NCI-H1694 treated with DMSO at 0.1 percent for 48 hours (cell line): ENCODE measurements at places on chromosomes 1 and 21.

- no peak for DNase-seq
Observed at GRCh38 chr1:34330061-34330460, 153.4 kb downstream of the C1orf94 start.

GRCh38 chr1:5975133-5975880 is 16.9 kb downstream of the NPHP4 start:
- DNase-seq = peak; percentile 52

DNA sequence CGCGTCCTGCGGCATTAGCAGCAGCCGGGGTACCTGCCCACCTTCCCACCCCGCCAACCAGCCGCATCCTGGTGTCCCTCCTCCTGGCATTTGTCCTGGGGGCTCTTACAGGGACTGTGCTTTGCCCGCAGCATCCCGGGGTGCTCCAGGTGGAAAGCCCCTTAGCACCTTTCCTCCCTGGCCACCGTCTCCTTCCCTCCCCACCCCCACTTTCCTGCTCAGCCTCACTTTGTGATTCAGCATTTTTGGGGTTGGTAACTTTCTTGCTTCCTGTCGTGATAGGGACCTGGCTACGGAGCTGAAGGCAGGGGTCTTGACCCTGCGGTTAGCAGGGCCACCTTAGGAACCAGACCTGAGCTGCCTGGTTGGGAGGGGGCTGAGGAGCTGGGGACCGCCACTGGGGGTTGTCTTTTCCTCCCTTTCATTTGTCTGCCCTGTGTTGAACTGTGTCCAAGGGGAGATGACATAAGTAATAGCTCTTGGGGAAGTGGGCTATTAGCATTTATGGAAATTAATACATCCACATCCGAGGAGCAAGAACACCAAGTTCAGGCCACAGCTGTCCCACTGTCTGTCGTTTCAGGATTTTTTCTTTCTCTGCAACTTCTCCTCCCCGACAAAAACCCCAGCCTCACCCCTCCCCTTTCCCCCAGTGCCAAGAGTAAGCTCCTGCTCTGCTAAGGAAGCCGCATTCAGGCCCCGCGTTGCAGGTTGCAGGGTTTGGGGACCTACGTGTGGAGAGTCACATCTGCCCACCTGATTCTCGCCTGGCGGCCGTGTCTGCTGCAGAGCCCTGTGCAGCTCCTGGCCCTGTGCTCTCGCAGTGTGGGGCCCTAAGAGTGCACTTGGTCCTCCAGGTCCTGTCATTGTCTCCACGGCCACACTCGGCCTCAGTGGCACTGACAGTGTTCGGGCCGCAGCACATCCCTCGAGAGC is 1.6 kb upstream of the NPHP4 start:
- DNase-seq = no peak

GRCh38 chr1:154404984-154405746 is at the start of gene IL6R:
Gene IL6R (plus strand): TSS chr1:154405343. CDS start chr1:154405630, 287 bp downstream.
- peak; percentile 37 for DNase-seq

GRCh38 chr21:38925923-38926322 is 120.2 kb downstream of the ETS2 start:
- DNase-seq = no peak

GRCh38 chr1:185645162-185645640 is 89.0 kb upstream of the HMCN1 start:
- DNase-seq = no peak

GRCh38 chr1:186275822-186276221 is 99.2 kb downstream of the TPR start:
- no peak for DNase-seq

- no peak for DNase-seq
Observed at GRCh38 chr1:247713753-247714152, 2.7 kb downstream of the OR6F1 start.

DNA sequence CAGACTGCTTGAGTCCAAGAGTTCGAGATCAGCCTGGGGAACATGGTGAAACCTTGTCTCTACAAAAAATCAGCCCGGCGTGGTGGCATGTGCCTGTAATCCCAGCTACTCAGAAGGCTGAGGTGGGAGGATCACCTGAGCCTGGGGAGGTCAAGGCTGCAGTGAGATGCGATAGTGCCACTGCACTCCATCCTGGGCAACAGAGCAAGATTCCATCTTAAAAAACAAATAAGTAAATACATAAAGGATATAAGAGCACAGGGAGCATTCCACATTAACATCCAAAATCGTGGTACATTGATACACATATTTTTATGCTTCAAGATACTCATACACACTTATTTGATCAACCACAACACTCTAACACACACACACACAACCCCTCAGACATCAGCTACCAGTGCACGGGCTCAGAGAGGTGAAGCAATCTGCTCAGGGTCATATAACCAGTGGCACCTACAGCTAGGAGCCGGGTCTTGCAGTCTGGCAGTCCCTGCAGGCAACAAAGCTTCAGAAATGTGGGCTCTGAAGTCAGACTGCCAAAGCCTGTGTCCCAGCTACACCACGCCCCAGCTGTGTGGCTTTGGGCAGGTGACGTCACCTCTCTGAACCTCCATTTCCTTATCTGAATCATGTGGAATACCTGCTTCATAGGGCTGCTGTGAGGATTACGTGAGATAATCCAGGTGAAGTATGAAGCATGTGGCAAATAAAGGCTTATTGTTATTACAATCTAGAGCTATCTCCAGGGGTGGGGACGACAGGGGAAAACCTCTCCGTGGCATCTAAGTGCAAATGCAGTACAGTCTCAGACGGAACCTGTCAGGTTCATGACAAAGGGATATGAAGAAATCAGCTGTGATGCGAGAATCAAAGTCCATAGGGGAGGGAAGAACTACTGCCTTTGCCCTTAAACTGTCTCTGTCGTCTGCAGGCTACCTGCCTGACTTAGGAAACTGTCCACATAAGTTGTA is 4.8 kb upstream of the CRYBG2 start:
- DNase-seq = no peak

DNA sequence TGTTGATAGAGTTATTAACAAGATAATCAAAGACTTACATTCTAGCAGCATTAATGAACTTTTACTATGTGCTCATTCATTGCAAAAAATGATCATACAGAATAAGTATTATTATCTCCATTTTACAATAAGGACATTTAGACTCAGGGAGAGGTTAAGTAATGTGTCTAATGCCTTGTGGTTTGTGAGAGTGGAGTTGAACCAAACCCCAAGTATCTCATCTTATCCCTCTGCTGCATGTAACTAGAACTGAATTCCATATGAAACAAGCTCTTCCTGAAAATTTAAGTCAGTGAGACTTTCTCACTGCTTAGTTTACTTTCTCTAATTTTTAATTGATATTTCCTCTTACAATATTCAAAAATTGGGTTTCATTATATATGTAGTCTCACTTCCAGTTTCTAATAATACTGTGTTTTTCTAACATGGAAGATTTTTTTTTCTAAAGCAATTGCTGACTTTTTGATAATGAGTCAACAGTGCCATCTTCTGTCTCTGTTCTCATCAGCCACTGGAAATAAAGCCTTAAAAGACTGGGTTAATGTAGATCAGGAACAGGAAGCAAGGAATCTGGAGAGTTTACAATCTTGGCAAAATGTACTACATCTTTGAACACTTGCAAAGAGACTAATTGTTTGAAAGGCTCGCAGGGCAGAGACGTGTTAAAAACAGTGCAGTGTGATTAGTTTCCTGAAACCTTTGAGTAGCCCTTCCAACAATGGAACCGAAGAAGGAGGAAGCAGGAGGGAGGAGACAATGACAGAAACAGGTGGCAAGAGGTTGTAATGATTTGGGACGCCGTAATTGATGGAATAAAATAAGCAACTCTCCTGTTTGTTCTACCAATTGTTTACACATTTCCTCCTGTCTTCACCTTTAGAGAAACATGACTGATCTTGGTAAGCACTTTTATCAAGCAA is 567.6 kb downstream of the MRPL39 start:
- DNase-seq = peak; percentile 86

GRCh38 chr1:207335695-207336363 is 14.4 kb downstream of the CD55 start:
- DNase-seq = no peak

DNA sequence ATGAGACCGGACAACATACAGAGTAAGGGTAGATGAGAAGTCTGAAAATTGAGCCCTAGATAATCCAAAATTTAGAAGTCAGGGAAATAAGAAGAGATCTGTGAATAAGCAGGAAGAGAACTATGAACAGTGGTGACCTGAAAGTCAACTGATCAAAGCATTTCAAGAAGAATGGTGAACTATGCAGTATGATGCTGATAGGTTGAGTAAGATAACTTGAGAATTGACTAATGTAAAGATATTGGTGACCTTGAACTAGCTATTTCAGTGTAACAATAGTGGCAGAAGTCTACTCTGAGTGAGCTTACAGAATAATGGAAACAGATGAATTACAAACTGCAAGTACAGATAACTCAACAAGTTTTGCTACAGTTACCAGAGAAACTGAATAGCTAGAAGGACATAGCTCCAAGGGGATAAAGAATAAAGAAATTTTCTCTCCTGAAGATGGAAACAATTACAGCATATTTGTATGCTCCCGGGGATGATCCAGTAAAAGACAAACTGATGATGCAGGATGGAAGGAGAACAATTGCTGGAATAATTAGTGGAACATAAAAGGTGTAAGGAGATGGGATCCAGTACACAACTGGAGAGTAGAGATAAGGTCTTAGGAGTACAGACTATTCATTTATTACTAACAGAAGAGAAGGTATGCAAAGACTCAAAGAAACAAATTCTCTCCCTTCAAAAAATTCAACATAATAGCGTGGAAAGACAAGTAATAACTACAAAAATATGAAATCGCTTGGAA is 10.9 kb downstream of the NRDC start:
- DNase-seq = no peak

- DNase-seq = no peak
Observed at GRCh38 chr1:99587008-99587407, 58.9 kb upstream of the PALMD start.

- no peak for DNase-seq
Observed at GRCh38 chr1:17412093-17412870, 27.2 kb downstream of the RCC2 start.

DNA sequence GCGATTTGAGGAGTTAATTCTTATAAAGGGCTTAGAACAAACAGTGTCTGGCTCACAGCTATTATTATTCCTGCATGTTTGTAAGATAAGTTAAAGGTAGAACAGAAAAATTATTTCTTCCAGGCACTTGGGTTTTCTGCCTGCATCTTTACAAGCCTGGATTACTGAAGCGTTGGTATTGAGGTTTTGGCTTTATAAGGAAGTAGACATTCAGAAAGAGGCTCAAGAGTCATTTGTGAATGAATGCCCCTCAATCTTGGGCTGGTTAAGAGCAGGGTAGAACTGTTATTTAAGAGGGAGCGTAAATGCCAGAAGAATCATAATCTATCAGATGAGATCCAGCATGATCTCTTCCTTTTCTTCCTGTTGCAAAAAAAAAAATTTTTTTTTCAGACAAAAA is 77.3 kb upstream of the ARID1A start:
- DNase-seq = no peak

DNA sequence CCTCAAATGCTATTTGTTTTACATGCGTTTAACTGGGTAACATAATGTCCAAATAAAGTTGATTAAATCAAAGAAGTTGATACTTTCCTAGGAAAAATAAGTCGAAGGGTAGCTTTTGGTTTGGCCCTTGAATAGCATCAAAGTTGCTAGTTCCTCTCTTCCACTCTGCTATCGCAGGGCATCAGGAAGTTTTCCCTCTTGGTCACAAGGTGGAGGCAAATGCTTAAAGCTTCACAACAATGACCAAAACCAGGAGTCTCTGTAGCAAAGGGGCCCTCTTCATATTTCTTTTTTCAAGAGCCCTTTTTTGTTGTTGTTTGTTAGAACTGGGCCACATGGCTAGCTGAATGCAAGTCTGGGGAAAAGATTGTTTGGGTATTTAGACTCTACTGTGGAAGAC is 668.4 kb downstream of the KCNT2 start:
- DNase-seq = no peak

DNA sequence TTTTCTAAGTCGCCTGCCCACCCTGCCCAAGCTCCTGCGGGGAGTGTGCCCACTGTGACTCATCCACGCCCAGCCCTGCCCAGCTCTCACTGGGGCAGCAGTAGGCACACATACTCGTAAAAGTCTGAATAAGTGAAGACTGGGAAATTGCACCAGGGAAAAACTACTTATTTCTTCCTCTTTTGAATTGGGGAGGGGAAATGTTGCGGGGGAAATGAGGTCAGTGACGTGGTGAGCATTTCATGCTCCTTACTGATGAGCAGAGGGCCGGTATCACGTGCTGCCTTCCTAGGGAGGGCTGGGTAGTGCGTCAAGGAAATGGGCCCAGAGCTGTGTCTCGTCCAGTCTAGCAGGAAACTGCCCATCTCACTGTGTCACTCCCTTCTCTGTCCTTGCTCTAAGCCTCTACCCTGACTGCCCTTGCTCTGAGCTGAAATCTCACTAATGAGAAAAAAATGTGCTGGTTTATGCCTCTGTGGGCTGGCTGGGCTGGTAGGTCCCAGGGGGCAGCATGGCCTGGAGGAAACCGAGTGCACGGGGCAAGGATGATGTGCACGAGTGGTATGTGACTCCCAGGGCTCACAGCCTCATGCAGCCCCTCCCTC is 13.5 kb upstream of the TNFRSF1B start:
- no peak for DNase-seq

DNA sequence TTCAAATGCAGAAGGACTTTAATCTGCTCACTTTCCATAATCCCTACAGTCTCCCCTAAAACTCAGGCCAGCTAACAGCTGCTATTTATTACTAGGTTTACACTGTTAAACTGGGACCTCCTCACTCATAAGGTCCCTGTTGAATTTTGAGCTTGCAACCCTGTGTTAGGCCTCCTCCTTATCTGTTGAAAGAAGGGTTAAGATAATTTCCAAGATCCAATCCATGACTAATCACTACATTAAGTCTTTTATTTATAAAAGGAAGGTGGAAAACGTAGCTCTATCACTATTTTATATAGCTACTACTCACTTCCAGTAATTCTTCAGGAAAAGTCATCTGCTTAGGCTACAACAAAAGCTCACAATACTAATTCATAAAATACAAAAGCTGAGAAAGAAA is 79.5 kb downstream of the EVI5 start:
- no peak for DNase-seq

- DNase-seq = no peak
Observed at GRCh38 chr21:41367945-41368734, 6.3 kb downstream of the MX2 start.

DNA sequence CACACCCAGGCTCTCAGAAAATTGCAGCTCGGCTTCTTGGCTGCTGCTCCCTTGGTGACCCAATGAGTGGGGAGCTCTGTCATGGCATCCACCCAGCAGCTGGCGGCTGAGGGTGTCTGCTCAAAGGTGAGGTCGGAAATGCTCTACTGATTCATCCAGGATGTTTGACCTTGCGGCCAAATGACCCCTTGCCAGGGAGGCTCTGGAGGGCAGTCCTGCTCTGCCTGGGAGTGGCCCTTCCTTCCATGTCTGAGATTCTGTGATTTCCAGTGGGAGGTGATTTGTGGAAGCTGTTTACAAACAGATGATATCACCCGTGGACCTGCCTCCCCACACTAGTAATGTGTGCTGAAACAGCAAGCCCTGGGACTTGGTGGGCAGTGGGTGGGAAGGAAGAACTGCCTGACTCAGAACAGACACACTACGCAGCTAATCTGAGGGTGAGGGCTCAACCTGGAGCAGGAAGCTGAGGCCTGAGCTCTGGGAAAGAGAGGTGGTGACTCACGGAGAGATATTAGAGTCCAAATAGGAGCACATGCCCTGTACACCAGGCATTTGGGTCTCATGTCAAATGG is 3.0 kb downstream of the CRCT1 start:
- DNase-seq = no peak
